EL (cell line): ENCODE measurements at places on chromosomes 4 and X.

DNA sequence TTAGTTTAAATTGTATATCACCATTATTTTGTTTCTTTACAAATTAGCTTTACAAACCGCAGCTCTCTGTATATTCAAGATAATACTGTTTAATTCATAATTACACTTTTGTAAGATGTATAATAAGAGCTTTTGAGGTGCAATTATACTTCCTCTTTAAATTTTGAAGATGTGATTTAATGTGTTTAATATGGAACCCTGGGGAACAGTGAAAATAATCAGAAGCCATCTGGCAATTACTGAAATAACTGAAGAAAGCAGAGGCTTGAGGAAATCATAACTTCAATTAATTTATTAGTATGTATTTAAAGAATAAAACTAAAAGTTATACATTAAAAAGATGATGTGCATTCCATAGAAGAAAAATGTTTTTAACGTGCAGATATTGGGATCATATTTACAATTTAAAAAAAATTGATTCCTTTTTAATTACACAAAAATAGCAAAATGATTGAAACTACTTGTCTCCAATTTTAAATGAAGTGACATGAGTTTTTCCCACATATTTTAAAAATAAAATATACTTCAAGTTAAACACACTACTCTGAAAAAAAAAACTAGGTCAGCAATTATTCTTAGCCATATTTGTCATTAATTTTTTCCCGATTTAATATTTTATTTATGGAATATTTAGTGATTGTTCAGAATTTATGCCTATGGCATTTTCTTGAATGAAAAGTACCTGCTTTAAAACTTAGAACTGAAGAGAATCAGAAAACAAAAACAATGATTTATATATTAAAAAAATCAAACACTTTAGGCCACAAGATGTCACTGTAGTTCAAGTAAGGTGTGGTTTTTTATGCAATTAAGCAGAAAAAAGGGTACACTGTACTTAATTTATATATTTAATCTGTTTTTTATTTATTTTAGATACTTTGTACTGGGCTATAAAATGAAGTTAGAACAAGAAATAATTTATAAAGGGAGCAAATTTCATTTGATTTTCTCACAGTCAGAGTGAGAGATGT is 942.7 kb upstream of the NDST4 start:
- DNase-seq = no peak

DNA sequence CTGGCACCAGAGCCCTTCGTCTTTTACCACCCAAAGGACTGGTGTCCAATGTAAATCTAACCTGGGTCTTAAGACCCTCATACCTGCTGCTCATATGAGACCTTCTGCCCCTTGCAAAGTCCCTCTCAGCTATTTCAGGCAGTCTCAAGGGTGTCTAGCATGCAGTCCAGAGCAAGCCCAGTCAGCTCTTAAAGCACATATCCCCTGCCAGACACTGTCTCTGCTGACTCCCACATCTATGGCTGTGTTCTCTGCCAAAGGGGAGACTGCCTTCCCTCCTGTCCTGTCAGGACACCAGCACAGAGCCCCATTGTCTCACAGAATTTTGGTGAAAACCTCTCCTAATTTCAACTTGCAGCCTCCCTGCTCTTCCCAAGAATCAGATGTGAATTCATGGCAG is 118.5 kb downstream of the PARM1 start:
- no peak for DNase-seq

DNA sequence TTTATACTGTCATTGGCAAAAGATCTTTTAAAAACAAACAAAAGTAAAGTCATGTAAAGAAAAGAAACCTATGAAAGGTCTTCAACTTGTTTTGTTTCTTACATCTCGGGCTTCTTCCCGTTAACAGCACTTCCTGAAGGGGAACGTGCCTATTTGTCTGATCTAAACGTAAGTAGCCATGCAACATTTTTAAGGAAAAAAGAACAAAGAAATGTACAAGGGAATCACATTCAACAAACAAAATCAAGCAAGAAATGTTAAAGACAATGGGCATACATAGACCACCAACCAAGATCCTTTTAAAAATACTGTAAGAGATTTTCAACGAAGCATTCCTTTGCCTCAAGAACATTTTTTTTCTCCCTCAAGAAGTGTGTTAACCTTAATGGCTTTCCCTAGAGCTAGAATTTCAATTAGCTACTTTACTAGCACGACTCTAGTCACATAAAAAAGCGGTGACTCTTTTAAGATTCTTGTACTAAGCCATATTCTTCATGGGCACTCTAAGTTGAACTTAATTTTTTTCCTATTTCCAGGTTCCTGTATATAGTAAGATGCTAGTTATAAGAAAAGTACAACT is 112.0 kb upstream of the TTC29 start:
- DNase-seq = peak; percentile 48

GRCh38 chrX:49792376-49792775 is 36.7 kb upstream of the PAGE4 start:
- DNase-seq = no peak

- DNase-seq = no peak
Measured at GRCh38 chrX:1151378-1152077, 60.9 kb downstream of the CRLF2 start.

- no peak for DNase-seq
Measured at GRCh38 chr4:8289151-8289750, 19.7 kb downstream of the HTRA3 start.

DNA sequence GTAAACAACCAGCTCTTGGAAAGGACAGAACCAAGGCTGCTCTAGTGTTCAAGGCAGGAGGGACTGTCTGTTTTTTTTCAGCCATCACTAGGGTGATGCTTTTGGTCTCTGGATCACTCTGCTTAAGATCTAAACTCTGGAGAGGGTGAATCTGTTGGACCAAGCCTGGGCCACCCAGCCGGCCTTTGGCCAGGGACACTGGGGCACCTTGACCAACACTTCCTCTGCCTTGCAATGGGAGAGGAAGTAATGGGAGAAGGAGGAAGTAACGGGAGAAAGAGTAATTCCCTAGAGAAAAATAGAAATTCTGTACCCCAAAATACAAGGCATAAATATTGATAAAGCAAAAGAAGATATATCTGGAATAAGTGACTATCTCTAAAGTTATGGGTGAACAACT is 12.9 kb downstream of the CHRNA9 start:
- DNase-seq = no peak

DNA sequence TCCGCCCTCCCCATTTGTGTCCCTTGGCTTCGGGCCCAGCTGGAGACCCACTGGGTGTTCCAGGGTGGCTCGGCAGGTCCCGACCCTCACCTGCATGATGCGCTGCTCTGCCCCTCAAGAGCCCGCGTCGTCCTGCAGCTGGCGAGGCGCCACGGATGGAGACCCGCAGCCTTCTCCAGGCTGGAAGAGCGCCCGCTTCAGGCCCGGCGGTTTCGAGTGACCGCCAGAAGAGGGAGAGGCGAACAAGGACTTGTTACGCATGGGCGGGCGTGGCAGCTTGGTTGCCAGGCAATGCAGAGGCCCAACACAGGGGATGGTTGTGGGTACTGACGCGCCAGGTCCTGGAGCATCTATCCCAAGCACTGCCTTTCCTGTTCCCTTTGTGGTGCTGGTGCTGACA is at the start of gene PDCL2:
PDCL2 (minus strand) TSS at position 232 of the 400 bp plus-strand sequence; CDS start at position 96, 136 bp downstream.
- DNase-seq = no peak

DNA sequence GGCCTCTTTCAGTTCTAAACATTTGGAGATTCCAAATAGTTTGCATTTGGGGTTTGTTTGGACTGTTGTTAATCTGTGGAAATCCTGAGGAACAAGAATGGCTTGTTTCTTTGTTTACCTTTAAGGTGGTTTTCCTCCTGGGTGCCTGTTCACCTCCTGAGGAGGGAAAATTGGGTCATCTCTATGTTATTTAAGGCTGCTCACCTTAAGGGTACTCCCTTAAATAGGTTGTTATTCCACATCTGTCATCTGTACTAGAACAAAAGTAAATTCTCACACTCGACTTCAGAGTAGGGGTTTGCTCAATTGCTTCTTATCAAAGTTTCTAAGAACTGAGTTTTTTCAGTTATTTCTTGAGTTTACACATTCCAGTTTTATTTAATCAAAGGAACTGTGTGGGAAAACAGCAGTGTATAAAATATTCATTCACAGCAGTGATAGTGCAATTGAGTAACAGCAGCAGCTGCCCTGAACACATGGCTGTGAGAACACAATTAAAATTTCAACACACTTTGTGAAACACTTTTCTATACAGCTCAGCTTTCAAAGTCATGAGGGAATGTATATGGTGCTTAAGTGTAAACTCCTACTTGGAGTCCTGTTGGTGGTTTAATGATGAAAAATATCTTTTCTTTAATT is 238.5 kb upstream of the PGRMC2 start:
- DNase-seq = no peak

- DNase-seq = no peak
Measured at GRCh38 chrX:145832796-145833195, 15.2 kb downstream of the SLITRK2 start.

DNA sequence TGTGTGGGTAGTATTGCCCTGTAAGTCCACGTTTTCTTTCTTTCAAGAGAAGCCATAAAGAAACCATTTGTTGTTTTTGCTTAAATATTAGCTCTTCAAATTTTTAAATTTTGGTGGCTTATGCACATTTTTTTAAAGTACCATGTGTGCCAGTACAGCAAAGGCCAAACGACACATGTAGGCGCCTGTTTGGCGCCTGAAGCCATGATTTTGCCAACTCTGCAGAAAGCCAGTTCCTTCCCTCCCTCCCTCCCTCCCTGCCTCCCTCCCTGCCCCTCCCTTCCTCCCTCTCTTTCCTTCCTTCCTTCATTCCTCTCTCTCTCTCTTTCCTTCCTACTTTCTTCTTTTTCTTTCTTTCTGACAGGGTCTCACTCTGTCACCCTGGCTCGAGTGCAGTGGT is 65.9 kb upstream of the LIMCH1 start:
- no peak for DNase-seq

GRCh38 chr4:1033840-1034551 is 22.6 kb downstream of the FGFRL1 start:
- DNase-seq = no peak

DNA sequence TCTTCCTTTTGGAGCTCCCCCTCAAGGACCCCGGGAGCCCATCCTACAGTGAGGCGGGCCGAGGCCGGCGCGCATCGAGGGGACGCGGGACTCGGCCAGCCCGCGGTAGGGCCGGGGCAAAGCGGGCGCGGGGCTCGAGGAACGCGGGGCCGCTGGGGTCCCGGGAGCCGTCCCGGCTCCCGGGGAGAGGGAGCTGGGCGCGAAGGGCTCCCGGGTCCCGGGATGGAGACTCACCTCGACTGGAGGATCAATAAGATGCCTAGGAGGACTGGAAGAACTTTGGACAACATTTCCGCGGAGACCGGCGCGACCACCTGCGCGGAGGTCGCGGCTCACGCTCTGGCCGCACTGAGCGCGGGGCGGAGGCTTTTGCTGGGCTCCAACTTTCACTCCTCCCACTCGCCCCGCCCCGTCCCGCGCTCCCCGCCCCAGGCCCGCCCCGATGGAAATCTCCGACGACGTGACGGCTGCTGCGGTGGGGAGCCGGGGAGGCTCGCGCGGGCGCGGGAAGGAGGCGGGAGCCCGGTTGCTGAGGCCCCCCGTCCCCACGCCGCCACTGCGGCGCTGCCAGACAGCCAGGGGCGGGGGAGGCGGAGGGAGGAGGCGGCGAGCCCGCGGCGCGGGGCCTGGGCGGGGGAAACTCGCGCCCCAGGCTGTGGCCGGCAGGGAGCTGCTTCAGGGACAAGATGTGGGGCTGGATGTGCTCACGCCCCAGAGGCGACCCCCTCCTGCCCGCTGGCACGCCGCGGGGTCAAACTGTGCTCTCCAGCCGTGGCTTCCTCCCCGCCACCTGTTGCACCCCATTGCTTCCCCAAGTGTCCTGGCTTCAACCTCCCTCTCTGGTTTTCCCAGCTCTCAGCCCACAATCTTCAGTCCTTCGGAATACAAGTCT is at the start of gene GABRE:
GABRE (minus strand) TSS at position 341 of the 892 bp plus-strand sequence; CDS start at position 290, 51 bp downstream.
- DNase-seq = peak; percentile 50

- peak; percentile 5 for DNase-seq
Measured at GRCh38 chr4:98293104-98293887, 32.1 kb downstream of the RAP1GDS1 start.

DNA sequence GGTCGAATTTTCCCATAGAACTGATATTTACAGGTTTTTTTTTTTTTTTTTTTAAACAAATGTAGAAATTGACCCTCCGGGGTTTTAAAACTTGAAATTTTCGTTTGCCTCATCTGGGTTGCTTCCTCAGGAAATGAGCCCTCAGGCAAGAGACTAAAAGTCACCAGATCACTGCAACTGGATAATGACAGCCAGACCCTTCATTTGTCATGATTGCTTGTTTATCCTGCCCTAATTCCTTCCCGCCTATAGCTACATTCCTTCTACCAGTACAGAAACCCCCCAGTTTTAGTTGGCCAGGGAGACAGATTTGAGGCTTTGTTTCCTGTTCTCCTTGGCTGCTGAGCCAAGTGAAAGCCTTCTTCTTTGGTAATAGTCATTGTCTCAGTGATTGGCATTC is 44.0 kb upstream of the IGFBP7 start:
- peak; percentile 81 for DNase-seq

DNA sequence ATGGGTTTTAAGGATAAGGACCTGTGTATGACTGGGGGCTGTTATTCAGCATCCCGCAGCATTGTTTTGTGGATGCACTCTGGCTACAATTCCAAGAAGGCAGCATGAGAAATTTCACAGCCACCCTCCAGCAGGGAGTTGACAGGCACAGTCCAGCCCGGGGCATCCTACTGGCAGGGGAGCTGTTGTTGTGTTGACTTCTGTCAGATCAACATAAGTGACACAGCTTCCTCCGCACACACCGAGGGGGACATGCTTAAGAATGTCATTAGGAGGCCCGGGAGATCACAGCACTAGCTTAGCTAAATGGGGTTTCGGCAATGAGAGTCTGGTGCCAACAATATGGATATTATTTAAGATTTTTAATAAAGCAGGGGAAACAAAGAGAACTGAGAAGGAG is 326.5 kb downstream of the ASMT start:
- DNase-seq = no peak

DNA sequence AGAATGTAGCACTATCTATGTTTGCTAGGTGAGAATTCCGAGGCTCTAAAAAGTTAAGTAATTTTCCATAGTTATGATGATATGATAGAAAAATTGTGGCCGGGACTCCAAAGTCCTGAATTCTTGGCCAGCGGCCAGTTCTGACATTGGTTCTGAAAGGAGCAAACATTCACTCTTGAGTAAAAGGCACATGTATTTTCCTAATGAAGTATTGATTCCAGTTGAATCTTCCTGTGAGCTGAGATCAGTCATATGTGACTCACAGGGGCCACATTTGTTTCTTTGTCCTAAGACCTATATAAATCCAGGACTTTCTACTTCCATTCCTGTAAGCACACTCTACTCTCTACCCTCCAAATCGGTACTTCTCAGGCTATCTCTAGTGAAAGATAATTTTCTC is 349.9 kb downstream of the BMPR1B start:
- no peak for DNase-seq

- DNase-seq = peak; percentile 68
Measured at GRCh38 chrX:154490021-154490413, 412 bp downstream of the SLC10A3 start.
